ENCODE measurements at places on chromosomes 5 and 9.

GRCh38 chr9:5879419-5880181, 11.1 kb upstream of the MLANA start:
- peak; percentile 75 for DNase-seq

GRCh38 chr9:122333169-122333808, 37.5 kb upstream of the PTGS1 start:
- no peak for DNase-seq

DNA sequence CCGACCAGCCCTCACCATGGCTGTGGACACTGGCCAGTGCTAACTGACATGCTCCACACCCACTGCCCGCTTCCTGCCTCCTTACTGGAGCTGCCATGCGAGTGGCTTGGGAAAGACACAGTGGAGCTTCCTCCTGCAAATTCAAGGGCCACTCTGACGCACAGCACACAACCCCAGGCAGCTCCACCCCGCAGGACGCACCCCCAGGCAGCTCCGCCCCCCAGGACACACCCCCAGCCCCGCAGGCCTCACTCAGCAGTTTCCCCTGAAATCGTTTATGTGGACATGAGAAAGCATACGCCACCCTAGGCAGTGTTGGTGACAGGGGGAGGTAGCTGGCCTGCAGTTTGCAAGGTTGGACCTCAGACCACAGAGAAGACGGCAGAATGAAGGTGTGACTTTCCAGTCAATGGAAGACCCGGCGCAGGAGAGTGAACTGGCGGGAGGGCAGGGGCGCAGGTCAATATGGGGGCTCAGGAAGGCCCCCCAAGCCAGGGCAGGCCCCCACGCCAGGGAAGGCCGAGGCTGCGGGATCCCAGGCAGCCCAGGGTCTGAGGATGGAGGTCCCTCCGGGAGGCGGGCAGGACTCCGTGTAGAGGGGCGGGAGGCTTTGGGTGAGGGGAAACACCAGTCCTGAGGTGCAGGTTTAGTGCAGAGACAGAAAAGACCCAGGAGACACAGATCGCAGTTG, 21.6 kb downstream of the LPCAT1 start:
- no peak for DNase-seq

DNA sequence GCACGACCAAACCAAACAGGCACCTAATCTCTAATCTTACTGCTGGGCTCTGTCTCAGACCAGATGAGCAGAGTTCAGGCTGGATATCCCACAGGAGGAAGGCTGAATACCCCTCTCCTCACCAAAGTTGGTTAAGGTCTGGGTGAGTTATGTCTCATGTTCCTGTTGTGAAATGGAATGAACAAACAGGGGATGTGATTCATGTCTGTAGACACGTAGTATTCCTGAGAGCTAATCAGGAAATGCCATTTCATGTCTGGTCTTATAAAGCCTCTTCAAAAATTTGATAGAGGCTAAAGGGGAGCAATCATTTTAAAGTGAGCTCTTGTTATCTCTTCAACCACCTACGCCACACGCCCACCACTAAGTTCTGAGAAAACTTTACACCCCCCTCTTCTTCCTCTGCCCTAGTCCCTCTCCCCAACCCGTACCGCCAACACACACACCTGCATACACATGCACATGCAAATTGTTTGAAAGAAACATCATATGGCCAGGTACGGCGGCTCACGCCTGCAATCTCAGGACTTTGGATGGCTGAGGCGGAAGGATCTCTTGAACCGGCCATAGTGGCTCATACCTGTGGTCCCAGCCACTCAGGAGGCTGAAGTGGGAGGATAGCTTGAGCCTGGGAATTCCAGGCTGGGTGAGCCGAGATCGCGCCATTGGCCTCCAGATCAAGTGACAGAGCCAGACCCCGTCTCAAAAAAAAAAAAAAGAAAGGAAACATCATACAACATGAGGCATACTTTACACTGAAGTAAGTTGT, 69.8 kb upstream of the RAI14 start:
- peak; percentile 97 for DNase-seq

DNA sequence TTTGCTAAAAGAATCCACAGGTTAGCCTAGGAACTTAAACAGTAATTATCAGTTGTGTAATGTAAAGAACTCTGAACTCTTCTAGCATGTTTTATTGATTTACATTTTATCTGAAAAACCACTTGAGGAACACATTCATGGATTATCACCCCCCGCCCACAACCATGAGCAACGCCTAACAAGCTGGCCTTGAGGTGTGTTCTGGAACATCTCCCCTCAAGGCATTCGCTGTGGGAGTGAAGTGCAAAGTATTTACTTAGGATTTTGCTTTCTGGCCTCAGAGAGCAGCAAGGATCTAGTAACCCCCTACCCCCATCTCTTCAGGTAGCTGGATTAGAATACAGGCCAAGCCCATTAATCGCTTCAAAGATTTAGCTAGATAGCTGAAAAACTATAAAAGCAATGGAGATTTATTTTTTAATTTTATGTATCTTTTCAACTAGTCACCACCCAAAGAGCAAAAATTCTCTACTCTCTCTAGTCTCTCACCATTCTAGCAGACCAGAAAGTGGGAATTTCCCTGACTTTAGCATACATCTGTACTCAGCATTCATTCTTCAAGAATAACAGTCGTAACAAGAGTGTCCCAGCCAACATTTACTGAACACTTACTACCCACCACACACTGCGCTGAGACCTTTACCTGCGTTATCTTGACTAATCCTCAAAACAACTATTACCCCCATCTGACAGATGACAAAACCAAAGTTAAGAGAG, 37.2 kb downstream of the DDX31 start:
- no peak for DNase-seq

DNA sequence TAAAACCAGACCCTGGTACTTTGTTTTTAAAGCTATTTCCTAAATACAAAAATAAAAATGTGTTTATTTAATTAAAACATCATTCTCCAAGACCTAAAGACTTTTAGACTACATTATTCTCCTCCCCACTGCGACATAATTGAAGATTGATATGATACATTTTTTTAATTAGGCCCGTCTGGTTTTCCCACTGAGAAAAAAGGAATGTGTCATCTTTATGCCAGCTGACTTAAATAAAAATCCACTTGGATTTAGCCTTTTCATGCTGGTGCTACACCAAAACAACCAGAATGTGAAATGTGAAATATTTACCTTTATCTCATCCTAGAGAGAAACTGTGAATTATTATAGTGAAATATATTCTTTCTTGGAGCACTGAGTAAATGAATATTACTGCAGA, 155.5 kb upstream of the PPP1R2B start:
- no peak for DNase-seq

DNA sequence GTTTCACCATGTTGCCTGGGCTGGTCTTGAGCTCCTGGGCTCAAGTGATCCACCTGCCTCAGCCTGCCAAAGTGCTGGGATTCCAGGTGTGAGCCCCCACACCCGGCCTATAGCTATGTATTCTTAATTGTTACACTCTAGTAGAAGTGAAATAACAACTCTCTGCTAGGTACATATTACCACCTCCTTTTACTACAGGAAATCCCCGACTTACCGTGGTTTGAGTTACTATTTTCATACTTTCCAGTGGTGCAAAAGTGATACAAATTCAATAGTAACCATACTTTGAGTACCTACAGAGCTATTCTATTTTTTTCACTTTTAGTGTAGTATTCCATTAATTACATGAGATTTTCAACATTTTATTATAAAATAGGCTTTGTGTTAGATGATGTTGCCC, 719 bp downstream of the ARL14EPL start:
- no peak for DNase-seq

GRCh38 chr5:1037123-1037670, 28.6 kb downstream of the NKD2 start:
- DNase-seq, result no peak
